ENCODE measurements at places on chromosomes 12 and 14.

GRCh38 chr14:63891148-63891975 is 38.6 kb downstream of the SYNE2 start:
- no peak for DNase-seq

DNA sequence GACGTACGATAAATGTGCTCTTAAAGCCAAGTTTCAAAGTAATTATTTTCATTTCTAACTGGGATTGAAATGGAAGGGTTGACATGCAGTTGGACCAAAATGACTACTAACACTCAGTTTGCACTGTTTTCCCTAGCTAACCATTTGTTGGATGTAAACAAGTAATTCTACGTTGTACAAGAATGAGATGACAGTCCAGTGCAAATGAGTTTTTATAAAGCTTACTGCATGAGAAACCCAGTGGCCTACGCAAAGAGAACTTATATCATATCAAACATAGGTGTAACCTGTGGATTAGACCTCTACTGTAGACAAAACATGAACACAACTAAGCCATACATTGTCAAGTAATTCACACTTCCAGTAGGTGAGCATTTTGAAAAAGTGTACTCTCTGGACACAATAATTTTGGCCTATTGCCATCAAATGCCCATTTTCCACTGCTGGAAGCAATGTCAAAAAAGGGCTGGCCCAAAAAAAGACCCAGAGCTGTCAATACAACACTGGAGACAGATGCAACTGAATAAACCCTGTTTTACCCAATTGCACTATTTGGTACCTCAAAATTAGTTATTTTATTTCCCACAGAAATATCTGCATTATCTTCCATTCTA is 12.8 kb downstream of the SLC38A2 start:
- DNase-seq = no peak

DNA sequence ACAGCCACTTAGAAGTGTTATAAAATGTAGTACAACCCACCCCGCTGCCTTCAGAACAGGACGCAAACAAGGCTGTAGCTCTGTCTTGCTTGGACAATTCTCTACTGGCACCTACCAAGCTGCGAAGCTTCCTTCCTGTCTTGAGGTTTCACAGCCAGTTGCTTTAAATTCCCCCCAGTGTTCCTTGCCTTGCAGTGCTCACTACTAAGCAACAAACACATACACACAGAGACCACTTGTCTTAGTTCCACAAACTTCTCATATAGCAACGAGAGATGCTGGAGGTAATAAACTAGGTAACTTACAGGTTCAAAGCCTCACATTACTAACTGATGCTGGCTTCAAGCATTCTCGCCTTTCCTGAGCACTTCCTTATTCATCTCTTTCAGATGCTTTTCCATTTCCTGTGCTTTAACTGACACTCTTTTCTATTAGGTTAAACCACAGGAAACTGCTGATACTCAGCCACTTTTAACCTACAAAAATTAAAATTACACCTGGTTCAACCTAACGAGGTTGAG is 91.5 kb upstream of the PTGDR start:
- DNase-seq = peak; percentile 28

DNA sequence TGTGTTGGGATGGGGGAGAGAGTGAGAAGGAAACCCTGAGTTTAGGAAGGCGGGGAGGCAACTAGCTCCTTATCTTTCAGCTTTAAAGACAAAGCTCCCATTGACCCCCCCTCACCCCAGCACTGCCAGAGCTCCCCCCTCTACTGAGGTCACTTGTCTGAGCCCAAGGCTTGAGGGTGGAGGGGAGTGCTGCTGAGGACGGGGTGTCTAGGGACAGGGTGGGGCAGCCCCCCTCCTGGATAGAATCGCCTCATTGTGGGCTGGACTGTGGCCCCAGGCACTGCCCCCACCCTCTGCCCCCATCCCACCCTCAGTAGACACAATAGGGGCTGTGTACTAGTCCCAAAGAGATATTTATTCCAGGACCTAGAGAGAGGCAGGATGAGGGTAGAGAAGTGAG is 3.0 kb downstream of the ERBB3 start:
- DNase-seq = no peak

- DNase-seq = no peak
Observed at GRCh38 chr14:69004731-69005431, 25.8 kb upstream of the ACTN1 start.

DNA sequence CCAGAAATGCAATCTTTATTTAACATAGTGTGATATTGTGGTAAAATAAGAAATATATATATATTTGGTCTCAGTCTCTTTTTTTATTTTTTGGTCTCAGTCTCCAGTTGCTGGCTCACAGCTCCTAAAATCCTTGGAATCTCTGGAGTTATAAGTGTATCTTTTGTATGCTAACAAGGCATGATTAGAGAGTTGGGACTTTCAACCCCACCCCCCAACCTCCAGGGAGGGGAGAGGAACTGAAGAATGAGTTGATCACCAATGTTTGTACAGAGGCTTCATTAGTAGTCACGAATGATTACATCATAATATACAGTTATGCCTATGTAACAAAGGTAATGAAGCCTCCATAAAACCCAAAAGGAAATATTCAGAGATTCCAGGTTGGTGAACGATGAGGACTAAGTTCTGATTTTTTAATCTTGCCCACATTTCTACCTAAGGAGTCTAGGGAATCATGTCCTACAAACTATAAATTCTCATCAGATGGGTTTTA is 22.8 kb upstream of the LALBA start:
- no peak for DNase-seq

GRCh38 chr12:1837541-1838204 is 17.3 kb downstream of the LRTM2 start:
- DNase-seq = no peak

Data from activated gamma-delta T cell treated with anti-CD3 and anti-CD28 coated beads, Interleukin-2, amount 50 U/mL, for 16 hours (primary cell).